ENCODE measurements at places on chromosomes 2 and 18. TPM values are rescaled to one million over a fixed set of nuclear protein-coding genes. Genes with fewer than 3 reads are reported as not detected.

Gene INPP1
- 15.1 TPM for polyA plus RNA-seq

Gene SP9
- not detected for polyA plus RNA-seq

Gene SATB2
- polyA plus RNA-seq = 1.3 TPM

Gene STAT4
- 1.2 TPM for polyA plus RNA-seq

Gene RAB17
- 151 TPM for polyA plus RNA-seq

Gene IFIH1
- 11.3 TPM for polyA plus RNA-seq

Gene FKBP1B
- polyA plus RNA-seq = 19.8 TPM

Gene SEPTIN10
- 20.8 TPM for polyA plus RNA-seq

Gene FASTKD2
- 13.9 TPM for polyA plus RNA-seq

Gene MTHFD2
- 19.0 TPM for polyA plus RNA-seq

Gene GLS
- polyA plus RNA-seq = 196 TPM

Gene LIMS1
- 14.4 TPM for polyA plus RNA-seq

Gene VIT
- polyA plus RNA-seq = 0.15 TPM

Gene CFAP65
- 0.73 TPM for polyA plus RNA-seq

Gene IMPACT
- polyA plus RNA-seq = 21.7 TPM

Gene FEV
- not detected for polyA plus RNA-seq

Gene TANC1
- polyA plus RNA-seq = 9.2 TPM

Gene CHST10
- 6.2 TPM for polyA plus RNA-seq

Gene CYP26B1
- 3.1 TPM for polyA plus RNA-seq

Gene ANKRD30B
- not detected for polyA plus RNA-seq

Gene MDH1B
- 7.1 TPM for polyA plus RNA-seq

Gene STPG4
- polyA plus RNA-seq = not detected

Gene CAPN14
- polyA plus RNA-seq = 0.22 TPM

Gene C2orf72
- polyA plus RNA-seq = 2.6 TPM

Gene CFC1
- polyA plus RNA-seq = not detected

Gene DSG2
- polyA plus RNA-seq = 20.5 TPM

Gene CERS6
- polyA plus RNA-seq = 9.4 TPM

Gene MARCO
- 0.65 TPM for polyA plus RNA-seq

Gene METTL4
- 7.2 TPM for polyA plus RNA-seq

Gene ATOH8
- 18.6 TPM for polyA plus RNA-seq

Gene DSC3
- polyA plus RNA-seq = not detected

All from kidney (tissue), 22 donors.